ENCODE measurements at places on chromosomes 6 and 20.

- DNase-seq = peak; percentile 14
These were observed 20.9 kb downstream of the KCTD20 start for GRCh38 chr6:36463676-36464075.

DNA sequence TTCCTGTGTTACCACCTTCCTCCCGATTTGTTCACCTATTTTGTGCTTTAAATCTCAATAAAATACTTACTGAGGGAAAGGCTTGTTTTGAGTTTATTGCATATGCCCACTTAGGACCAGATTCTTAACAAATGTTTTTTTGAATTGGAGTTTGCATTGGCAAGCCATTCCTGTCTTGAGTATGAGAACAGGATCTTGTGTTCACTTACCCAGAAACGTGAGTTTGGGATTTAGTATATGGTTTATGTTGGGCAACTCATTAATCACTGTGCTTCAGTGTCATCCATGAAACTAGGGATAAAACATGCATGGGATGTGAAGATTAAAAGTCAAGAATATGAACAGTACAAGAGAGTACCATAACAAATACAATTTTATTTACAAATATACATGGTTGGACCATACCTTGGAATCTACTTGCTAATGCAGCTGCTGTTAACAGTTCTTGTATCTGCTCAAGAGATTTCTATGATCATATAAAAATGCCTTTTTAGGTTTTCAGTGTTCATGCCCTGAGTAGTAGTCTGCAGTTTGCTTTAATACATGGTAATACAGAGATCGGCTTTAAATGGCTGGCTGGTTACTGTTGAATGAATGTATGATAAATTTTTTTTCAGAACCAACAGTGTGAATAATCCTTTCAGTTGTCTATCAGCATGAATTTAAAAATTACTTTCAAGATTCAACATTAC, 6.0 kb downstream of the SRSF6 start:
- no peak for DNase-seq

DNA sequence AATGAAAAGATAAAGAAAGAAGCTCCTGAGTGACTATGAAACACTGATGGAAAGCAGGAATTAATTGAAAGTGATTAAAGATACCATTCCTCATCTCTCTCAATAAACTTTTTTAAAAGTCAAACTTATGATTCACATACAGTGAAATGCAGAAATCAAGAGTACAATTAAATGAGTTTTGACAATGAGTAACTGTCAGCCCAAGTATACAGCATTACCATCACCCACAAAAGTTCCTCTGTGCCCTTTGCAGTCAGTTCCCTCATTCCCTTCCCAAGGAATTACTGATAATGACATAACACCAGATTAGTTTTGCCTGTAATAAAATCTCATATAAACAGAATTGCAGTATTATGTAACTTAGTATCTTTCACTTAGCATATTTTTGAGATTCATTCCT, 44.5 kb downstream of the ATG5 start:
- no peak for DNase-seq

DNA sequence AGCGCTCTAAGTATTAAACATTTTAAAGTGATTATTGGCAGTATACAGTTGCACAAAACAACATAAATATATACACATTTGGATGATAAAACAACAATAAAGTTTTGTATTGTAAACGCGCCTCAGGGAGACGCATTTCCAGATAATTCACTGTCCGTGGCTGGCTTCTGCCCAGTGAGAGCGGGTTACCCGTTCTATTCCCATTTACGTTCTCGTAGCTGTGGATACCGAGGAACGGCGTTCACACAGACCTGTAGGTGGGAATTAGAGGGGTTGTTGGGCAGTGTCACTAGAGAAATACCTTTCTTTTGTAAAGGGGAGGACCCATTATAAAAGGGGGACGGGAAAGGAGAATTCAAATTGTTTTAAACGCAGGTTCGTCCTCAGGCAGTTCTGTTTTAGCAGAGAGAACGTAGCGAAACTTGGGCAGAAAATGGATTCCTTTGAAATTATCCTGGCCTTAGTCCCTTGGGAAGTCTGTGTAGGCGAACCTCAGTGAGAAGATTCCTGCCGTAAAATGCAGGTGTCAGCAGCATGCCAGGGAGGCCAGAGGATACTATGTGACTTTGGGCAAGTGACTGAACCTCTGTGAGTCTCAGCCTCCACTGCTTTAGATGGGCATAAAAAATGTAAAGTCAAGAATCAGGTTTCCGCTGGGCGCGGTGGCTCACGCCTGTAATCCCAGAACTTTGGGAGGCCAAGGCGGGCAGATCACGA, 756 bp downstream of the MTG2 start:
- DNase-seq = peak; percentile 10

DNA sequence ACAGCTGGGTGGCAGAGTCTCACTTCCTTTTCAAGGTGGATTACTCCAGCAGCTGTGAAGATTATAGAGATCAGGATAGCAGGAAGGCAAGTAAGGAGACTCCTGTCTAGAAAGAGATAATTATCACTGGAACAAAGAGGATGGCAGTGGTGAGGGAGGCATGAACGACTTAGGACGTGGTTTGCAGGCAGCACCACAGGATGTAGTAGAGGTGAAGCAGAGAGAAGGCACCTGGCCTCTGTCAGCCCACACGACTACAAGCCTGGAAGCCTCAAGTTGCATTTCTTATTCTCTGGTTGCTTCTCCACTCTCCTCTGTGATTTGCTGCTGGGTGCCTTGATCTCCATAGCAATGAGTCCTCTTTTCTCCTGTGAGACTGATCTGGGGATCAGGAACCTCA, 62.7 kb downstream of the TSHZ2 start:
- no peak for DNase-seq

GRCh38 chr20:24468401-24469115, 871 bp upstream of the SYNDIG1 start:
- no peak for DNase-seq

- no peak for DNase-seq
These were observed 5.3 kb upstream of the GDAP1L1 start for GRCh38 chr20:44241796-44242195.

- DNase-seq = no peak
These were observed 15.3 kb downstream of the AFDN start for GRCh38 chr6:167841981-167842380.

DNA sequence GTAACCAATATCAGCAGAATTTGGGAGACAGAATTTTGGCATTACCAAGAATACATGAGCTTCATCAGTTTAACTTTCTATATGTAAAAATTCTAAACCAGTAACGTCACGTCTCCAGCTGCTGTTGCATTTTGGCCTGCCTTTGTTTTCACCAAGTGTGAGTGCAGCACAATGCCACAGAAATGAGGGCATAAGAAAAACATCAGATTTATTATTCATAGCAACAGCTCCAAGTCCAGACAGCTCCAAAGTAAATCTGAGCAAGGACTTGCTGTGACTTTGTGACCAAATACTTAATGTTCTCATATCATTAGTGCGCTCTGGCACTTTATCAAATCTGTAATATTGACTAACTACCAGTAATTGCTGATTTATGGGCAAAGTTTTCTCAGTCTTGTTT, 11.0 kb upstream of the FBXL4 start:
- peak; percentile 6 for DNase-seq

DNA sequence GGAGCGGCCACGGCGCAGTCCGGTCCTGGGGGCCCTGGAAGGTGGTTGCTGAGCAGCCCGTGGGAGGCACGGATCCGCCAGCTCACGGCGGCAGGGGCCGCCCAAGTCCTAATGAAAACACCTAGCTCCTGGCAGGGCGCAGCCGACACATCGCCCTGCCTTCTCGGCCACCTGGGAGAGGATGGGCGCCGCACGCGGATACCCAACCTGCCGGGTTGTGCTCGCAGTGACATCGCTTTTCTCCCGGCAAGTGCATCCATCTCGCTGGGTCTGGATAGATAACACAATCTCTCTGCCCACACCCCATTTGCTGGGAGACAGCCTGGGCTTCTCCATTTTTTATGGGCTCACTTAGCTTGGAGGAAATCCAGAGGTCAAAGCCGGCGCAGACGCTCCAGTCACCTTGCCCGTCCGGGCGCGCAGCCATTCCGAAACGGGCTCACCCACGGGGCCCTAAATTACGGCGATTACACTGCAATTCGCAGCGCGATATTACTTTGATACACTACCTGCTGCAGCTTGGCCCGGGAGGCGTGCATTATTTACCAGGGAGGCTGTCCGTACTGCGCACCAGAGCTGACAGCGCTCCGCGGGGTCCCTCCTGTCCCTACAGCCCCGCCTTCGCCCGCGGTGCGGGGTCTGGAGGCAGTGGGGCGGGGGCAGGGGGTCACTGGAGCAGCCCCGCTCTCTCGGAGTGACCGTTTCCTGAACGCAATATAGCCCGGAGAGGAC, 36.2 kb upstream of the CCDC167 start:
- DNase-seq = peak; percentile 52

GRCh38 chr20:43913291-43914025, 1.2 kb upstream of the TOX2 start:
- no peak for DNase-seq

DNA sequence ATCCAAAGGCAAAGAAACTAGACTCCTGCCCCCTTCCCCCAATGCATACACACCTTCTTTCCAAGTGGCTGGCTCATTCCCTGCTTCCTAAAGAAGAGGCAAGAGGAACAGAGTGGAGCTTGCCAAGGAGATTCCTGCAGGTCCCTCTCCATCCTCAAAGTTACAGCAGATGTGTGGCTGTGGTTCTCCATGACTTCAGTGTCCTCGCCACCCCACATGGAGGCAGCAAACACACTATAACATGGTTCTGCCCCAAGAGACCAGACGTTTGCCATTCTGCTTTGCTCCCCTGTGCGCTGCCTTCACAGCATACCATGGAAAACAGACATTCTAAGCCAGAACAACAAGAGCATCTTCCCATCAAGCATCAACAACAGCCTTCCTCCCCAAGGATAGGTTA, 84.4 kb downstream of the BACH2 start:
- no peak for DNase-seq

DNA sequence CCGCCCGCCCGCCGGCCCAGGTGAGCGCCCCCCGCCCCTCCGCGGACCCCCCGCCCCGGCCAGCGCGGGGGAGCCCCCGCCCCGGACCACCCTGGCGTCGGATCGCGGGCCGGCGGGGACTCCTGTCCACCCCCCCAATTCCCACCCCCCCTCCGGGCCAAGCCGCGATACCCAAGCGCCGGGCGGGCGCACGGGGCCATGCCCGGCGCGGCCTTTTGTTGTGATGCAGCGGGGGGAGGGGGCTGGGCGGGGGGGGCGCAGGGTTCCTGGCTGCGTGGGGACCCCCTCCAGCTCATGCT, 245 bp downstream of the SRC start:
- no peak for DNase-seq

DNA sequence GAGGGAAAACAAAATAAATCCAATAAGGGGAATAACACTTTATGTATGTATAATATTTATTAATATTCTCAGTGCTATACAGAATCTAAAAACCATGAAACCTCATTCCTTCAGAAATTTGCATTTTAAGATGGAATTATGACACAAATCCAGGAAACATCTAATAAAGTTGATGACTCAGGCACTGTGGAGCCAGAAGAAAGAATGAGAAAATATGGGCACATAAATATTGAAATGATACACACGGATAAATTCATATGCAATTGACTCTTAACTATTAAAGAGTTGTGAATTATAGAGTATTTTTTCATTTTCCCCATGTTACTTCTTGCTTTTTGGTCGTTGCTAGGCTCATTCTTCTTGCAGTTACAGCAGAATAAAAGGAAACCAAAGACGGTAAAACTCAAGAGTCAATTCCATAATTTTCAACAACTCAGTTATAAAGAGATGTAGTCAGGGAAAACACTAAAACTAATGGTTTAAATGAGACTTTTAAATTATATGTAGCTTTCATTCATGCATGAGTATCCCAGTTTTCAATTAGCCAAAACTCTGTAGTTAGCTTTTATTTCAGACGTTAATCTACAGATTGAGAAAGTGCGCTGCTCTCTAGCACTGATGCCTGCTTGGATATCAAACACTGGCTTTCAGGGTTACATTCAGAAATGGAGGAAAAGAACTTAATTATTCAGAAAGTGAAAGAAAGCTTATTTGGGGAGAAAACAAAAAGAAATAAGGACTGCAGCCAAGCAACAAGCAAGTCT, 95.4 kb downstream of the ADGRB3 start:
- DNase-seq = no peak
